Pancreas (tissue), 10 donors: ENCODE measurements at places on chromosomes 16 and 17. TPM values are rescaled to one million over a fixed set of nuclear protein-coding genes. Genes with fewer than 3 reads are reported as not detected.
A peak's percentile ranks its signal among the peaks of the same experiment; 100 is the strongest.

GRCh38 chr17:17350491-17351355 lies 47.5 kb downstream of the NT5M start:
- DNase-seq = no peak

Gene AIPL1
- polyA plus RNA-seq = not detected

DNA sequence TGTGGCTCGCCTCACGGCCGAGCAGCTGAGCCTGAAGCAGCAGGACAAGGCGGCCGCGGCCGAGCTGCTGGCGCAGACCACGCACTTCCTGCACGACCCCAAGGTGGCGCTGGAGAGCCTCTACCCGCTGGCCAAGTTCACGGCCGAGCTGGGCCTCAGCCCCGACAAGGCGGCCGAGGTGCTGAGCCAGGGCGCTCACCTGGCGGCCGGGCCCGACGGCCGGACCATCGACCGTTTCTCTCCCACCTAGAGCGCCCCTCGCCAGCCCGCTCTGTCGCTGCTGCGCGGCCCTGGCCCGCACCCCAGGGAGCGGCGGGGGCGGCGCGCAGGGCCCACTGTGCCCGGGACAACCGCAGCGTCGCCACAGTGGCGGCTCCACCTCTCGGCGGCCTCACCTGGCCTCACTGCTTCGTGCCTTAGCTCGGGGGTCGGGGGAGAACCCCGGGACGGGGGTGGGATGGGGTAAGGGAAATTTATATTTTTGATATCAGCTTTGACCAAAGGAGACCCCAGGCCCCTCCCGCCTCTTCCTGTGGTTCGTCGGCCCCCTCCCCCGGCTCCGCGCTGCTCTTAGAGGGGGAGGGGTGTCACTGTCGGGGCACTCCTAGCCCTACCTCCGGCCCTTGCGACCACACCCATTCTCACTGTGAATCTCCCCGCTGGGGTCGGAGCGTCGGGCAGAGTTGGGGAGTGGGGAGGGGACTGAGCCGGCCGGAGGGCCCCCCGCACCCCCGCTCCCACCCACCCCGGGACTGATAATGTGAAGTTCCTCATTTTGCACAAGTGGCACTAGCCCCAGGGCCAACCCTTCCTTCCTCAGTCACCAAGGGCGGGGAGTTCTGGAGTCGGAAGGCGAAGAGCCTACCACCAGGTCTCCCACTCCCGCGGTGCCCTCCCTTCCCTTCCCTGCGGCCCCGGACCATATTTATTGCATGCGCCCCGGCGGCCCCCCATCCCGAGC lies 4.0 kb downstream of the HIC1 start:
- DNase-seq = peak; percentile 75

Gene FGF11
- 0.65 TPM for polyA plus RNA-seq

DNA sequence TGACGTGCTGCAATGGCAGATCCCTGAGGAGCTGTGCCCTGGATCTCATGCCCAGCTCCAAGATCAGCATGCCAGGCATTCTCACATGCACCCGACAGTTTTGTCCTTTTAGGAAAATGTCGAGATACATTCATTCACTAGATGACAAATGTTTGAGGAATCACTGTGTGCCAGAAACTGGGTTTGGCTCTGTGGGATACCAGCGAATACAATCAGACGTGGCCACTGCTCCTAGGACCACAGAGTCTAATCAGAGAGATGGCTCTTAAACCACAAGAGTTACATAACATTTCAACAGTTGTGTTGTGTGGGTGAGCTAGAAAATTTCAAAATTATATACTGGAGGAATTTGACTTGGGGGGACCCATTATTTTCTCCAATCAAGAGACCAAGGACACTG lies 579.7 kb downstream of the CDH13 start:
- DNase-seq = no peak

DNA sequence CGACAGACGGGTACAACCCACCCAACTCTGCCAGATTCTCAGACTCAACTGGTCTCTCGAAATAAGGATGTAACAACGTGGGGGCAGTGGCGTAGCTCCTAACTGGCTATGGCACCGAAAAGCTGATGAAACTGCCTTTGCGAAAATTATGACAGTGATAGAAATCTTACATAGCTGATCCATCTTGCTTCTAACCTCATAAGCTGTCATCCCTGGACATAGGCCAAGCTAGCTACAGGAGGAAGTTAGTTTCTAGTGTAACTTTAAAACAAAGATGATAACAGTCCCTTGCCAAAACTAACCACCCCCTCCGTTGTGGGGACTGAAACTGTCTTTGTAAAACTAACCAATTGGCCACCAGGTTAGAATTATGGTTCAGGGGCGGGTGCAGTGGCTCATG lies 220.1 kb downstream of the SLC39A11 start:
- no peak for DNase-seq

- DNase-seq = no peak
Observed at GRCh38 chr17:43406676-43407645, 8.2 kb downstream of the ARL4D start.

Gene CMTM2
- 0.21 TPM for polyA plus RNA-seq

Gene CD2BP2
- 34.5 TPM for polyA plus RNA-seq
